ENCODE measurements at places on chromosomes 5 and 9. TPM values are rescaled to one million over a fixed set of nuclear protein-coding genes. Genes with fewer than 3 reads are reported as not detected.

DNA sequence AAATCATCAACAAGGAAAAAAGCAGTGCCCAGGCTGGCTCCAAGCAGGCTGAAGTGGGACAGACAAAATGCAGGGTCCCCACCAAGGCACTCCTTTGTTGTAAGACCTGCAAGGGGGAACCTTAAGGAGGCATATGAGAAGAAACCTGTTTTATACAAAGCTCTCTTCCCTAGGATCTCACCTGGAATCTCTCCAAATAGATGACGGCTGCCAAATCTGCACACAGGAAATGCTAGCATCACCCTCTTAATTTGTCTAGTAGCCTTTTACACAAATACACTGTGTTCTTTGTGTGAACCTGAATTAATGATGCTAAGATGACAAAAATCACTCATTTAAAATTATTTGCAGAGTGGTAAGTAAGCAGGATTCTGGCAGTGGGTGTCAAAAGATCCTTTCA, 280.2 kb downstream of the SPOCK1 start:
- DNase-seq: no peak

DNA sequence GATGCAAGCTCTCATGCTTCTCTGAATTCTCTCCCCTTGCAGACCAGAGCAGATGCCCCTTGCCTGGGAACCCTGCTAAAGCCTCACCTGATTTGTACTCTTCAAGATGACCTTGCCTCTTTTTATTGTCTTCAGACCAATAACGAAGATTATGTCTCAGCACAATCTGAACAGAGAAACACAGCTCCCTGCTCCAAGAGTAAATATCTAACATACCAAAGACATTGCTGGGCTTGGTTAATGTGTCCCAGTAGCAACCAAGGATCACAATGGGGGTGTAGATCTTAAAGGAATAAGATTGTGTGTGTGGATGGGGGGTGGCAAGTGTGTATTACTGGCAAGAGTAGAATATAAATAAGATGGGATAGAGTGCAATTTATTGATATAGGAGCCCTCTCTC, 67.6 kb upstream of the LHFPL2 start:
- DNase-seq: no peak

GRCh38 chr5:168443950-168444700, 42.1 kb upstream of the RARS1 start:
- no peak for DNase-seq

GRCh38 chr5:169703813-169704212, 66.7 kb downstream of the DOCK2 start:
- no peak for DNase-seq

DNA sequence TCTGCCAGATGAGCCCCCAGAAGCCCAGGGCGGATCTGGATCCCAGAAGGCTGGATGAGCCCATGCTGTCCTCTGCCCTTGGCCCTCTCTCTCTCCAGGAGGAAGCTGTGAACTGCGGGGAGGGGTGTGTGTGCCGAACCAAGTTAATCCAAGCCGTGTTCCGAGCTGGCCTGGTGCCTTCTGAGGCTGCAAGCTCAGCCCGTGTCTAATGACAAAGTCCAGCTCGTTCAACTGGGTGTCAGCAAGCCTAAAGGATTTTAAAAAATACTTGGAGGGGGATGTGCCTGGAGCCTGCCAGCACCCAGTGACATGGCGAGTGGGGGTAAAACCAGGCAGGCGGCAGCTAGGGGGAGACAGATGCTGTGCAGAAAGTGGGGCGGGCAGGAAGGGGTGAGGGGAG, 8.0 kb downstream of the STC2 start:
- DNase-seq: peak; percentile 87

GRCh38 chr5:96340357-96340756, 92.7 kb downstream of the PCSK1 start:
- peak; percentile 62 for DNase-seq

GRCh38 chr5:154519359-154519758, 41.3 kb upstream of the HAND1 start:
- DNase-seq: no peak

- no peak for DNase-seq
Observed at GRCh38 chr5:78320401-78320800, 25.9 kb upstream of the AP3B1 start.

DNA sequence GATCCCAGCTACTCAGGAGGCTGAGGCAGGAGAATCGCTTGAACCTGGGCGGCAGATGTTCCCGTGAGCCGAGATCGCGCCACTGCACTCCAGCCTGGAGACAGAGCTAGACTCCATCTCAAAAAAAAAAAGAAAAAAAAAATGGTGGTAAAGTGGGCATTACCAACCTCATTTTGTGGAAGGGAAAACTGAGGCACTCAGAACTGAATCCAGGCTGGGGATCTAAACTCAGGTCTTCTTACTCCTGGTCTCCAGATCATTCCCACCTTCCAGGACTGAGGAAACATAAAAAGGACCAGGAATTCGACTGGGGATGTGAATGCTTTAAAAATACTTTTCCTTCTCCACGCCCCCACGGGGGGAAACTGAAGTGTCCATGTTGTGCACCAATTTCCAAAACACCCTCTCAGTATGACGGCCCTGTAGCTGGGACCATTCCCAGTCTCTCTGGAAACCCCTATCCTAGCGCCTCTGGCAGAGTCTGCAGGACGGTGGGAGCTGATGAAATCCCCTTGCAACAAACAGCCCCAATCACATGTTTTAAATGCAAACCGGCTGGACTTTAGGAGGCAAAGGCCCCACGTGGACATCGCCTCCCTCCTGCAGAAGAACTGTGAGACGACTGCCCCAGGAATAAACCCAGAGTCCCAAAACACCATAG, 8.9 kb upstream of the AKNA start:
- no peak for DNase-seq

The TERT gene
- total RNA-seq: 0.10 TPM

The IFNA5 gene
- total RNA-seq: not detected

The NXNL2 gene
- total RNA-seq: not detected

The ADAMTSL2 gene
- 18.0 TPM for total RNA-seq

Measured in left lobe of liver (tissue), 2 donors.